ENCODE measurements at places on chromosomes 16 and 17.

DNA sequence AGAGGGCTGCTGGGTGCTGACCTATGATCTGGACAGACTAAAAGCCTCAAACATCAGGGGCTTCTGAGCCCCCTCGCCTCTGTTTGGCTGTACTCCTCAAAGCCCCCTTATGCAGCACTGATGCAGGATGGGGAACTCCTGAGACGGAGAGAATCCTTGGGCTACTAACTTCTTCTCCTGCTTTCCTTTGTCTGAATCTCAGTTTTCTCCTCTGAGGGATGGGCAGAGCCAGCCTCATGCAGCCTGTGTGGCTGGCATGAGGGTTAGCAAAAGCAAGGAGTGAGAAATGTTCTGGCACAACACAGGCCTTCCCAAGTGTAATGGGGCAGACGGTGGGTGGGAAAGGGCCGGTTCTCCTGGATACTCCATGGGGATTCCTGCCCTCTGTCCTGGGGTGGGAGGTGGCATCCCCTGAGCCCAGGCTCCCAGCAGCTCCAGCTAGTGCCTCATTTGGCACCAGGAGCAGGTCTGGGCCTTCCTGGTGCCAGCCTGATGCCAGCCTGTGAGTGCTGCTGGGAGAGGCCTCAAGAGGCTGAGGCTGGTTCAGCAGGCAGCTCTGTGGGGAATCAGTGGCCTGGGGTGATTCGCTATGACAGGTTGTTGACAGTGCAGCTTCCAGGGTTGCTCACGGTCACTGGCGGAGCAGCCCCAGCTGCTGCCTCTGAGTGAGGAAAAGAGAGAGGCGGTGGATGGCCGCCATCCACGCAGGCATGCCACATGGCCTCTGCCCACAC is 4.0 kb upstream of the BRD7 start:
- no peak for DNase-seq

GRCh38 chr17:57603978-57604377 is 141.1 kb downstream of the CCDC182 start:
- DNase-seq = peak; percentile 80

GRCh38 chr17:1649844-1650501 is at the start of gene RILP:
Gene RILP (minus strand): TSS chr17:1649866. CDS start chr17:1649804, 62 bp downstream.
- peak; percentile 50 for DNase-seq

- DNase-seq = no peak
Measured at GRCh38 chr16:54801057-54801844, 129.4 kb upstream of the IRX5 start.

- no peak for DNase-seq
Measured at GRCh38 chr17:21676281-21677111, 15.8 kb upstream of the KCNJ18 start.

DNA sequence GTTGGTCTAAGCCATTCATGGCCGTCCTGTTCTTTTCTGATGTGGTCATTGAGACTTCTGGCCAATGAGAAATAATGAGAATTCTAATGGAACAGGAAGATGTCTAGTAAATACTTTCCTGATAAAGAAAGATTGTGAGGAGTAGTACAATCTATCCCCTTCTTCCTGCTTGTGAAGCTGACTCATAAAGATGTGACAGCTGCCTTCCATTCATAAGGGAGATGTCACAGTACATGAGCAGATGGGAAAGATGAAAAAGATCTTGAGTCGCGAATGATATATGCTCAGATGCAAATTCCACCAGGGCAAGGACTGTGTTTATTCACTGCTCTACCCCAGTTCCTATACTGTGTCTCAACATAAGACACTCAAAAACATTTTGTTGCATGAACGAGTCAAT is 111.7 kb upstream of the FOXF1 start:
- no peak for DNase-seq

- peak; percentile 39 for DNase-seq
Measured at GRCh38 chr17:82876602-82877379, 37.0 kb upstream of the ZNF750 start.

DNA sequence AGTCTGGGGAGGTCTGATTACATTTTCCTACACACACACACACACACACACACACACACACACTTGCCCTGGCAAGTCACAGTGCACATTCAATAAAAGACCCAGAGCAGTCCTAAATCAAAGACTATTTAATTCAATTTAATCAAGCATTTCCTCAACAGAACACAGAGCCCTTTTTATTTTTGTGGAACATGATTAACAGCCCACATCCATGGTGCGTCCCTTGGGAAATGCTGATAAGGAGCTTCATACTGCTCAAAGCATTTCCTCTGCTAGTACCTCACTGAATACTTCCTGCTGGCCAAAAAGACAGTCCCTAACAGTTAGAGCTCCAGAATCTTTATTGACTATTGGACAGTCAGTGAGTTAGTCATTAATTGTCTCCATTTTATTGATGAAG is 43.1 kb upstream of the MYH10 start:
- no peak for DNase-seq

GRCh38 chr16:28257256-28257655 is 35.1 kb upstream of the SBK1 start:
- DNase-seq = no peak

DNA sequence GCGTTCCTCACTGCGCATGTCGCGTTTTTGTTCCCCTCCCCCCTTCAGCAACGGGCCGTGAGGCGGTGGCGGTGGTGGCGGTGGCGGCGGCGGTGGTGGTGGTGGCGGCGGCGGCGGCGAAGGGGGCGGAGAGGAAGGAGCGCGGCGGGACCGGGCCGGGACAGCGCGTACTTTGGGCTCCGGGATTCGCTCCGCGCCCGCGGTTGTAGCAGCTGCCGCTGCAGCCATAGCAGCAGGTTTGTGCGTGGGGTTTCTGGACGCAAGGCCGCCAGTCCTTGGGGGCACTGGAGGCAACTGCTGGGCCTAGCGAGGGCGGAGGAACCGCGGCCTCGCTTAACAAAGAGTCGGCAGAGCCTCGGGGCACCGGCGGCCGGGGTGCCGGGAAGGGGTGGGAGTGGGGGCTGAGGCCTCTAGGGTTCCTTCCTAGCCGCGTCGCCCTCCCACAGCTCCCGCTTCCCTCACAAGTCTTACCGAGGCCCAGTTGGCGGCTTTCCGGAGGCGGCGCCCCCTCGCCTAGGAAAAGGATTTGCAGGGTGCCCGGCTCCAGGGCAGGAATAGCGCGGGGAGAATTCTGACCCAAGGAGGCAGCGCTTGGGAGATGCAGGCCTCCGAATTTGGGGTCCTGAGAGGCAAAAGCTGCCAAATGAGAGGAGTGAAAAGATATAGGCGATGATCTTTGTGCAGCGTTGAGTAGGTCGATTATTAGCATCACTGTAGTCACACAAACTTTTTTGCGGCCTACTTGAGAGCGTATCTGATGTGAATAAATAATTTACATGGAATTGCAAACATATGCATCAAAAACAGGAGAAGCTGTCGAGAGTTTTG is at the start of gene DDX42:
DDX42 (plus strand) TSS at position 30 of the 828 bp plus-strand sequence. CDS start 12,880 bp downstream, outside the sequence.
- no peak for DNase-seq

DNA sequence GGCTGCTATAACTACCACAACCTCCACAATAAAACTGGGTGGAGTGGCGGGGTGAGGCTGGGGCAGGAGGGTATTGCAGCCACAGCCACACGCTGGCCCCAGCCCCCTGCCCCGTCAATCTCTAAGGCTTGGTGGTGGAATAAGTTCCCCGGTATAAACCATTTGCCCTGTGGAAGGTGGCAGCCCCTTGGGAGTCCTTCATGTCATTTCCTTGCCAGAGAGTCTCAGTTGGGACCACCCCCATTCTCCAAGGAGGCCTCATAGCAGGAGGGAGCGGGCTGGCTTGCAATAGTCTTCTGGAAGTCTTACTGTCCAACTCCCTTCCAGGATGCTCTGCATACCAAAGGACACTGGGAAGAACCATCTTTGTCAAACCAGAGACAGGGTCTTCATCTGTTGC is 19.4 kb downstream of the CD300A start:
- no peak for DNase-seq
